Stomach (tissue), 19 donors: ENCODE measurements at places on chromosomes 4 and X. TPM values are rescaled to one million over a fixed set of nuclear protein-coding genes. Genes with fewer than 3 reads are reported as not detected.

DNA sequence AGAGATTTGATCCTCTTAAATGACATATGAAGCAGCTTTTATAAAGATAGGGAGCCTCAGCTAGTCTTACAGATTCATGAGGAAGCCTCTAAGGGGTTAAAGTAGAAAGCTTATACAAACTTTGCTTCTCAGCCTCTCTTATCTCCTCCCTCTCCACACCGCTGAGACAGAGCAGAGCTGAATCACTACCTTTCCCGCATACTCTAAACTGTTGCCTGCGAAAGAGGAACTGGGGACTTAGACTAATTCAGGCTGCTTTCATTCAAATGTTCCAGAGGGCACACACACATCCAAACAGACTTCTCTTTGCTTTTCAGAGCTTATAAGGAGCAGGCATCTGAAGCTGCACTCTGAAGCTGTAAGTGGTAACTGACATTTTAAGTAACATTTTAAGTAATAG lies at the start of gene SERTM2:
TSS of gene SERTM2 (plus strand) at position 169 of the 400 bp plus-strand sequence. CDS start 7,213 bp downstream, outside the sequence.
- no peaks in the 10 kb centered on the region for H3K4me1 ChIP-seq
- H3K36me3 ChIP-seq, result no peaks in the 10 kb centered on the region
- DNase-seq, result no peak
- no peak within 1 kb of the TSS for H3K27ac ChIP-seq
- no peaks in the 10 kb centered on the region for H3K27me3 ChIP-seq

DNA sequence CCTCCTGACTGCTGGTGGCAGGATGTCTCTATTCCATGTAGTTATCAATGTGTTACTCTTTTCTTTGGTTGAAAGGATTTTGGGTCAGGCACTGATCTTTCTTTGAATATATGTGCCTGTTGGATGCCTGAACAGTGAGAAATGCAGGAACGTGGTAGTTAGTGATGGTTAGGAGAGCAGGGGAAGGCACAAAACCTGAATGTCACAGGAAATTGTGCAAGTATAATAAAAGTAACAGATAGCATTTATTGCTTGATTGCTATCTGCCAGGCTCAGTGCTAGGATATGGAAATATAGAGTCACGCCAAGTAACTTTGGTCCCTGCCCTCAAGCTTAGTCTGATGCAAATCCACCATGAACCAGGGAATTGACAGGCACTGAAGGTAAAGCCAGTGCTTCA lies 219.8 kb upstream of the FAT1 start:
- DNase-seq, result no peak
- no peaks in the 10 kb centered on the region for H3K27me3 ChIP-seq
- H3K36me3 ChIP-seq, result no peaks in the 10 kb centered on the region

- DNase-seq, result no peak
- H3K4me3 ChIP-seq, result no peak overlapping the region
- H3K36me3 ChIP-seq, result no peaks in the 10 kb centered on the region
- H3K4me1 ChIP-seq, result no peaks in the 10 kb centered on the region
- no peaks in the 10 kb centered on the region for H3K27me3 ChIP-seq
These were observed 60.9 kb downstream of the GLRA2 start for GRCh38 chrX:14590216-14590615.

DNA sequence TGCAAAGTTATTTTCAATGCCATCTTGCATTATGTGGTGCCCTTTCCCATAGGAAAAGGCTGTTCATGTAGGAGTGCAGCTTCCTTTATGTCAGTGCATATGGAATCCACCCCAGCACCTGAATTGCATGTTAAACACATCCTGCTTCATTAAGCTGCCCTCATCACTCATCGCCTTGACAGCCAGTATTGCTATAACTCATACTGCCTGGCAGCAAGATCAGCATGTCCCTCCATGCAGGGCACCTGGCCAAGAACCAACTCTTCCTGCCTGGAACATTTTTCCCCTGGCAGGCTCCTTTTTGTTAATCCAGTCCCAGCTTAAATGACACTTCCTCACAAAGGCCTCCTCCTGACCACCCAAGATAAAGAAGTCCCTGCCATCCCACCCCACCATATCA lies 23.5 kb upstream of the CA5B start:
- no peaks in the 10 kb centered on the region for H3K27me3 ChIP-seq
- no peaks in the 10 kb centered on the region for H3K36me3 ChIP-seq
- DNase-seq, result peak; percentile 69
- no peak overlapping the region for H3K4me3 ChIP-seq
- no peaks in the 10 kb centered on the region for H3K4me1 ChIP-seq

DNA sequence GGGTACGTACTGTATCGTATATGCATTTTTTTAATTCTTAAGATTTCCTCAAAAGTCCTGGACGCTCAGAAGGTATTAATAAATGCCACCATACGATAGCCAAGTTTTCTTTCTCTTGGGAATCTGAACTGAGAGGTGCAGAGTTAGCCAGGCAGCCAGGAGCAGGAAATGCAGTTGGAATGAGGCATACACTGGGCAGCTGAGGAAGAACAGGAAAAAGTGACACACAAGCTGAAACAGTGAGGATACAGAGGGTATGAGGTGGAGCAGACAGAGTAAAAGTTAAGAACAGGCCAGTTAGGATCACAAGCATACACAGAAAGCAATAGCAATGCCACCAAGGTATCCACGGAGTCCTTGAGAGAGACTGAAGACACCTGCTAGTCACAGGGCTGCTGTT lies 13.4 kb downstream of the UFSP2 start:
- H3K36me3 ChIP-seq, result peaks cover 72% of the 10 kb centered on the region
- no peak overlapping the region for H3K27ac ChIP-seq
- no peaks in the 10 kb centered on the region for H3K4me1 ChIP-seq
- no peak overlapping the region for H3K4me3 ChIP-seq
- no peaks in the 10 kb centered on the region for H3K27me3 ChIP-seq
- no peak for DNase-seq

GRCh38 chr4:123916821-123917220 lies 520.2 kb downstream of the SPRY1 start:
- no peak for DNase-seq
- no peak overlapping the region for H3K27ac ChIP-seq
- no peak overlapping the region for H3K4me3 ChIP-seq
- H3K4me1 ChIP-seq, result no peaks in the 10 kb centered on the region
- no peaks in the 10 kb centered on the region for H3K36me3 ChIP-seq

- no peaks in the 10 kb centered on the region for H3K36me3 ChIP-seq
These were observed 31.3 kb upstream of the NXF3 start for GRCh38 chrX:103124284-103124683.

DNA sequence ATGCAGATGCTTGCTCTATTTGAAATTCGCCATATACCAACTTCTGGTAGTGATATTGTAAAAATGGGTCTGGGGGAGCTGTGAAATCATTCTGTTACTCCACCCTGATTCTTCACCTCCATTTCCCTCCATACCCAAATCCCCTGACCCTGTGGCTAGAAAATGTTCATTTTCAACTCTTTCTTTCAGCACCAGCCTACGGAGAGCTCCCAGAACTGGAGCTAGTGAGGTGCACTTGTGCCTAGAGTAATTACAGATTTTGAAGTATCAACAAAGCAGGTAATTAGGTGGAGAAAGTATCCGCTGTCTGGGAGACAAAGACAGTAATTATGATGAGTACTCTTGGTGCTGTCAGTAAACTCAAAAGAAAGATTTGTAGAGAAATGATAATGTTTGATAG lies 8.1 kb downstream of the ARHGAP36 start:
- peaks cover 7% of the 10 kb centered on the region for H3K4me1 ChIP-seq
- no peak for DNase-seq
- no peak overlapping the region for H3K4me3 ChIP-seq
- H3K27me3 ChIP-seq, result peaks cover 51% of the 10 kb centered on the region
- no peaks in the 10 kb centered on the region for H3K36me3 ChIP-seq
- H3K27ac ChIP-seq, result no peak overlapping the region

DNA sequence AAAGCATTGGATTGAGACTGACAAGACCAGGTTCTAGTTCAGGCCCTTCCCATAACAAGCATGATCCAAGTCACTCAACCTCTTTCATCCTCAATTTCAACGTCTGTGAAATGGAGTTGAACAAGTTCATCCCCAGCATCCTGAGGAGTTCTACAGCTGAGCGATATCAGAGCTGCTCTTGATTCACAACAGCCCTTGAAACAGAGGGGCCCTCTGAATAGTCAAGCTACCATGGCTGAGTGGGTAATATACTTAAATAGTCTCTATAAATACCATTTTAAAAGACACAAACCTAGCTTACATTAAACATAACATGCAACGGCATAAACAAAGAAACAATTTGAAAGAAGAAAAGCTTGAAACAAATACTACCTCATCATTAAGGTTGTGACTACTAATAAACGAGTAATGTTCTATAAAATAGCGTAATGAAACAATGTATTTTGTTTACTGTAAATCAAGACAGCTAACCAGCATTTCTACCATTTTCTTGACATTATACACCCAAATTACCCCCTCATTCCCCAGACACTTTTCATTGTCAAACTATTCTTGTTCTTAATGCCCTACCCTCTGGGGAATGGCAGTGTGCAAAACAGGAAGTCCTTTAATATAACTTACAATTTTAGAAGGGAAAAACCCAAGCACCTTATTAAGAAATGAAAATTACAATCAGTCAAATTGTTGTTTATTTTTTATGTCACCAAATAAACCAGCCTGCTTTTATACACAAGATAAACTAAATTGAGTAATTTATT lies 202.3 kb downstream of the PARM1 start:
- no peak overlapping the region for H3K27ac ChIP-seq
- H3K4me3 ChIP-seq, result no peak overlapping the region
- H3K4me1 ChIP-seq, result no peaks in the 10 kb centered on the region
- no peak for DNase-seq
- no peaks in the 10 kb centered on the region for H3K36me3 ChIP-seq

DNA sequence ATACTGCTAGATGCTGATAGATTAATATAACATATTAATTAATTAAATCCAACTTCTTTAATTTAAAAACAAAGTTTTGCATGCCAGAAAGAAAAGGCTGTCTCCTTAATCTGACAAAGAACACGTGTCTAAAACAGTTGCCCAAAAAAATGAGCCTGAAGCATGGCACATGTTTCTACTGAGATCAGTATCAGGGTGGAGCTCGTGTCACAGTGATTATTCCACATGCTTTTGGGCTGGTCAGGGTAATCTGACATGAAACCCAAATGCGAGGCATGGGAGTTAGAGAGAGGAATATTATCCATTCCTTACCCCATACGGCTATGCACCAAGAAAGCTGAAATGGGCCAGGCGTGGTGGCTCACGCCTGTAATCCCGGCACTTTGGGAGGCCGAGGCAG lies 79.4 kb upstream of the ADRA2C start:
- H3K27me3 ChIP-seq, result peaks cover 5% of the 10 kb centered on the region
- H3K27ac ChIP-seq, result no peak overlapping the region
- H3K4me3 ChIP-seq, result no peak overlapping the region
- H3K36me3 ChIP-seq, result no peaks in the 10 kb centered on the region

DNA sequence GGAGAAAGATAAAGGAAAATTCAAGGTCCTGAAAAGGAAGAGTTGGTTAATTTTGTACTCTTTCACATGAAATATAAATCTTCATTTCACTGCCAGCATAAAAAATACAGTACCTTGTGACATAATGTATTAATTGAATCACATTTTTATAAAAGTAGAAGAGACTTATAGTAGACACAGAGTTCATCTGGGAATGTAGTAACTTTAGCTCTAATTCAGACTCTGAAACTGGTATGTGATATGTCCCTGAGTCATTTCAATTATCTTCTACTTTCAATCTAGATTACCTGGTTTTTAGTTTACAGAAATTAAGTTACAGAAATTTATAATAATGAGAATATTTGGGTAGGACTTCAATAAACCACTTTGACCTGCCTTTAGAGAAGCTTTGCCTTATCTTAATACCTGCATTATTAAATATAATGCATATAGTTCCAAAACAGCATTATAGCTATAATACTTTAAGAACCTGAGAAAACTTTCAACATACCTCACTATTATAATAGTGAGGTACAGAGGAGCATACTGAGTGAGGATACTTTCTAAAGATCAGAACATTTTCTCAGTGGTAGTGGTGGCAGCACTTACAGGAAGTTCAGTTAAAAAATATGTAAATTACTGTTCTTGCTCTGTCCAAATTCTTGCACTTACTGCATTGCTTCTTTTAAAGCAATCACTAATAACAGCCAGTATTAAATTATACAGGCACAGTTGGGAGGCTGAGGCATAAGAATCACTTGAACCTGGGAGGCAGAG lies 11.2 kb downstream of the NEK1 start:
- H3K27ac ChIP-seq, result no peak overlapping the region
- no peak for DNase-seq
- no peaks in the 10 kb centered on the region for H3K27me3 ChIP-seq
- H3K4me3 ChIP-seq, result no peak overlapping the region

GRCh38 chrX:133053861-133054598 lies 42.9 kb downstream of the USP26 start:
- no peak overlapping the region for H3K4me3 ChIP-seq
- no peaks in the 10 kb centered on the region for H3K27me3 ChIP-seq
- no peaks in the 10 kb centered on the region for H3K36me3 ChIP-seq

Gene FGG
- 1.5 TPM for polyA plus RNA-seq

GRCh38 chr4:80134936-80135701 lies 62.1 kb upstream of the ANTXR2 start:
- no peaks in the 10 kb centered on the region for H3K36me3 ChIP-seq
- no peak for DNase-seq
- no peaks in the 10 kb centered on the region for H3K4me1 ChIP-seq
- no peak overlapping the region for H3K27ac ChIP-seq
- no peak overlapping the region for H3K4me3 ChIP-seq

DNA sequence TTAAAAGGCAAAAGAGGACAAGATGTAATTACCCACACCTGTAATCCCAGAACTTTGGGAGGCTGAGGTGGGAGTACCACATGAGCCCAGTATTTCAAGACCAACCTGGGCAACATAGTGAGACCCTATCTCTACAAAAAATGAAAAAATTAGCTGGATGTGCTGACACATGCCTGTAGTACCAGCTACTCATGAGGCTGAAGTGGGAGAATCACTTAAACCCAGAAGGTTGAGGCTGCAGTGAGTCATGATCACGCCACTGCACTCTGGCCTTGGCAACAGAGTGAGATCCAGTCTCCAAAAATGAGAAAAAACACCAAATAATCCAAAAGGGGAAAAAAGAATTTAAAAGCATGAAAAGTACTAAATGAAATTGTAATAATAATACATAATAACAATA lies 30.8 kb downstream of the NR0B1 start:
- no peak for DNase-seq
- no peaks in the 10 kb centered on the region for H3K36me3 ChIP-seq
- H3K4me1 ChIP-seq, result no peaks in the 10 kb centered on the region

- no peak for DNase-seq
- H3K4me3 ChIP-seq, result no peak overlapping the region
- H3K27ac ChIP-seq, result no peak overlapping the region
- no peaks in the 10 kb centered on the region for H3K4me1 ChIP-seq
- H3K36me3 ChIP-seq, result no peaks in the 10 kb centered on the region
These were observed 29.1 kb upstream of the TRO start for GRCh38 chrX:54891573-54891972.

GRCh38 chr4:147779451-147779850 lies 47.6 kb downstream of the ARHGAP10 start:
- no peak for DNase-seq
- H3K4me3 ChIP-seq, result no peak overlapping the region
- H3K27ac ChIP-seq, result no peak overlapping the region
- H3K4me1 ChIP-seq, result peaks cover 66% of the 10 kb centered on the region
- no peaks in the 10 kb centered on the region for H3K36me3 ChIP-seq
- no peaks in the 10 kb centered on the region for H3K27me3 ChIP-seq

- no peak overlapping the region for H3K4me3 ChIP-seq
- no peaks in the 10 kb centered on the region for H3K36me3 ChIP-seq
- no peak for DNase-seq
- H3K27me3 ChIP-seq, result no peaks in the 10 kb centered on the region
- H3K27ac ChIP-seq, result no peak overlapping the region
These were observed 63.8 kb downstream of the FAM47B start for GRCh38 chrX:35006361-35006760.

GRCh38 chr4:150518559-150518958 lies 63.4 kb upstream of the MAB21L2 start:
- H3K4me1 ChIP-seq, result no peaks in the 10 kb centered on the region
- H3K27ac ChIP-seq, result no peak overlapping the region

- no peaks in the 10 kb centered on the region for H3K27me3 ChIP-seq
- H3K4me1 ChIP-seq, result no peaks in the 10 kb centered on the region
- no peak overlapping the region for H3K27ac ChIP-seq
- peak; percentile 57 for DNase-seq
These were observed 3.3 kb downstream of the ZDHHC9 start for GRCh38 chrX:129840344-129840743.
